ENCODE measurements at places on chromosomes 7 and 10.
A peak's percentile ranks its signal among the peaks of the same experiment; 100 is the strongest.

- DNase-seq: peak; percentile 21
These were observed 109.9 kb downstream of the ZMIZ1 start for GRCh38 chr10:79178614-79179163.

DNA sequence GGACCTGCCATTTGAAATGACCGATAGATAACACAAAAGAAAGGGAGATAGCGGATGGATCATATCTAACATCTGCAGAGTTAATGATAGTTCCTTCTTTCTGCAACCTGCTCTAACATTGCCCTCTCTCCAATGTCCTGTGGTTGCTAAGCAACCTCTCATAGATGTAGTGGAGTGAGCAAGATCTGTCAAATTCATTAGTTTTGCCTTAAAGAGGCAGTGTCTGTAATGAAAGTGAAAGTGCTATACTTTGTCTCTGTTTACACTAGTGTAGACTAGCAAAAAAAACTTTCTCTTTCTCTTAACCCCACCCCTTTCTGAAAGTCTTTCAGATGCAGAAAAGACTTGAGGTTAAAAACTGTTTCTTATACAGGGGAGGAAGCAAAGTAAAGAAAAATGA is 1196.9 kb downstream of the SORCS3 start:
- DNase-seq: peak; percentile 32

DNA sequence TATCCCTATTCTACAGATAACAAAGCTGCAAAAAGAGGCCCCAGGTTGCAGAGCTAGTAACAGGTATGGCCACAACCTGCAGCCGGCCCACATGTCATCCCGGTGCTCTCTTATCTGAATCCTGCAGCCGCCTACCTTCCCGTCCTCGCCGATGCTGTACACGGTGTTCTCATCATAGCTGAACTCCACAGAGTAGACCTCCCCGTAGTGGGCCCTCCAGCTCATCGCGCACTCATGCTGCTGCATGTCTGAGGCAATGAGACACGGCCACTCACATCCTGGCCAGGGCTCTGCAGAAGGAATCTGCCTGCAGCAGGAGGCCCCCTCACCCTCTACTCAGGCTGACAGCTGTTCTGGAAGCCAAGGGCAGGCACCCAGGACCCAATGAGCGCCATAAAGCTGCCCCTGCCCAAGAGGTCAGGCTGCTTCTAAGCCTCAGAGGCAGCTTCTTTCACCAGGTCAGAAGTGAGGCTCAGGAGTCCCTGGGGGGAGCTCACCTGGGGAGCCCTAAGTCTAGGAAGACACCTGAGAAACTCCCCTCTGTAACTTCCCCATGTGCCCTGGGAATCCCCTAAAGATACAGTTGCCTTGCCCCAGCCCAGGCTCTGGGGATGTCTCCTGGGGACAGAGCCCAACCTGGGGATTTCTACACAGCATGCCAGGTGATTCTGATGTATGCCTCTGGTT is 17.9 kb upstream of the CYREN start:
- DNase-seq: no peak

DNA sequence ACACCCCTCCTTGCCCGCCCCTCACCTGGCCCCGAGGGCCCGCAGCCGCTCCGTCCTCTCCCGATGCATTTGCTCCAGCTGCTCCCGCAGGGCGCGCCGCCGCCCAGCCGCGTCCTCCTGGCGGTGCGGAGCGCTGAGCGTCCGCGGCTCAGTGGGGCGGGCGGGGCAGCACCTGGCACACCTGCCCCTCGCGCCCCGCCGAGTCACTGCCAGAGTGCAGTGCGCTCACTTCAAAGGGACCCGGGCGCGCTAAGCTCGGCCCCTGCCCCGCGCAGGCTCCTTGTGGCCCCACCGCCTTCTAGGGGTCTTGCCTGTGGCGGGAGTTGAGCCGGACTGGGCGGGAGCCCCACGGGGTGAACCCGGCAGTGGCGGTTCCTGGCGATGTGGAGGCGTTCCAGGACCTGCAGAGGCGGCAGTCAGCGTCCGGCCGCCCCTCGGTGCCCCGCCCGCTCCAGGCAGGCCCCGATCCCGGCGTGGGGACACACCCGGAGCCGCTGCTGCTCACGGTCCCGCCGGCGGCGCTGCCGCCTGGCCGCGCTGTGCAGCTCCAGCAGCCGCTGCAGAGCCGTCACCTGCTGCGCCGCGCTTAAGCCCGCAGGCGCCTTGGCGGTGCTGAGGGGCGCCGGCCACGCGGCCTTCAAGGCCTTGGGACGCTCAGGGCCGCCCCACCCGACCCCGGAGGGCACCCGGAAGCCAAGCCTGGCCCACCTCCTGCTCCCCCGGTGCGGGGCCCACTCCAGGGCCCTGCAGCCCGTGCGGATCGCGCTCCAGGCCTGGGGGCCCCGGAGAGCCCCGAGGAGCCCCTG is 6.7 kb downstream of the ATP6V1F start:
- DNase-seq: no peak

GRCh38 chr7:105980645-105981396 is 17.8 kb downstream of the CDHR3 start:
- no peak for DNase-seq

GRCh38 chr10:73653195-73653594 is 2.6 kb downstream of the SYNPO2L start:
- DNase-seq: no peak

Measured in NAMALWA (cell line).